ENCODE measurements at places on chromosomes 6 and 20. TPM values are rescaled to one million over a fixed set of nuclear protein-coding genes. Genes with fewer than 3 reads are reported as not detected.

KHDC1 gene
- polyA plus RNA-seq: 5.6 TPM

NNAT gene
- polyA plus RNA-seq: 2.8 TPM

RSPO3 gene
- 0.30 TPM for polyA plus RNA-seq

CGAS gene
- 8.3 TPM for polyA plus RNA-seq

SDHAF4 gene
- polyA plus RNA-seq: 30.4 TPM

PRSS16 gene
- polyA plus RNA-seq: 8.7 TPM

PTPRA gene
- polyA plus RNA-seq: 46.9 TPM

IDH3B gene
- 87.1 TPM for polyA plus RNA-seq

AKAP12 gene
- polyA plus RNA-seq: 120 TPM

SLC2A10 gene
- polyA plus RNA-seq: 4.3 TPM

OR2H2 gene
- polyA plus RNA-seq: 0.86 TPM

EYA4 gene
- 0.05 TPM for polyA plus RNA-seq

PRICKLE4 gene
- polyA plus RNA-seq: 0.48 TPM

FGD2 gene
- polyA plus RNA-seq: 0.13 TPM

MUCL3 gene
- polyA plus RNA-seq: 0.32 TPM

DNAH8 gene
- not detected for polyA plus RNA-seq

ZNF512B gene
- 6.0 TPM for polyA plus RNA-seq

All from GM23338 (cell line).